Activated T-cell treated with anti-CD3 and anti-CD28 coated beads, Interleukin-2, amount 50 U/mL, for 48 hours (primary cell): ENCODE measurements at places on chromosomes 3 and 15.

DNA sequence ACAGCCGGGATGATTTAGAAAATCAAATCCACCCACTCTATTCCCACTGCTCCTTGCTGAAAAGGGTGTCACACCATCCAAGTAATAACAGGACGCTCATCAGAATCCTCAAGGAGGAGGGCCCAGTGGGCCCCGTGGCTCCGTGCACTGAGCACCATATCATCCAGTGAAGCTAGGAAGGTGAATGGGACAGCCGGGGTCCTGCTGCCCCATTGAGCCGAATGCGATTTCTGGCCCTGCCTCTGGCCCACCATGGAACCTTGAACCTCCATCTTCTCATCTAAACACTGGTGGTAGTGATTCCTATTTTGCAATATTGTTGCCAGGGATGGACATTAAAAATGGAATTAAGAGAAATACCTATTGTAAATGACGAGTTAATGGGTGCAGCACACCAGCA lies 99.1 kb upstream of the SLC6A11 start:
- no peak for DNase-seq

DNA sequence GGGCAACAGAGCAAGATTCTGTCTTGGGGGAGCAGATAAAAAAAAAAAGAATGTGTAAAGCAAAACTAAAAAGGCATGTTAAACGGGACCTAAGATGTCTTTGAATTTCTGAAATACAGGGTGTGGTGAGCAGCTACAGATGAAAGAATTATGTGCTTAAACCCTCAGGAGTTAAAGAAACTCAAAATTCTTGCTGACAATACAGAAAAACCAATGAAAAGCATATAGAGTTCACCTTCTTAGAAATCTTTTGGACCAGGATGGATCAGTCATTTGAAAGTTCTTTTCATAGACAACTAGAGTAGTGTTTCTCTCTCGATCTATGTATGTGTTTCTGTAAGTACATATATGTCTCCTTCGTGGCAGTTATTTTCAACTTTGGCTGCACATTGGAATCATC lies 31.4 kb downstream of the TUBGCP4 start:
- DNase-seq, result no peak

GRCh38 chr3:140917772-140918171 lies 23.9 kb upstream of the SLC25A36 start:
- DNase-seq, result no peak

GRCh38 chr3:45968706-45969105 lies 25.4 kb downstream of the CXCR6 start:
- DNase-seq, result no peak

GRCh38 chr3:109265295-109265694 lies 51.0 kb downstream of the DPPA2 start:
- no peak for DNase-seq

- no peak for DNase-seq
Measured at GRCh38 chr3:195009616-195010015, 261.3 kb downstream of the XXYLT1 start.

GRCh38 chr3:4409415-4409814 lies 57.7 kb downstream of the SUMF1 start:
- peak; percentile 46 for DNase-seq

GRCh38 chr15:92614791-92615785 lies 40.5 kb downstream of the FAM174B start:
- no peak for DNase-seq

DNA sequence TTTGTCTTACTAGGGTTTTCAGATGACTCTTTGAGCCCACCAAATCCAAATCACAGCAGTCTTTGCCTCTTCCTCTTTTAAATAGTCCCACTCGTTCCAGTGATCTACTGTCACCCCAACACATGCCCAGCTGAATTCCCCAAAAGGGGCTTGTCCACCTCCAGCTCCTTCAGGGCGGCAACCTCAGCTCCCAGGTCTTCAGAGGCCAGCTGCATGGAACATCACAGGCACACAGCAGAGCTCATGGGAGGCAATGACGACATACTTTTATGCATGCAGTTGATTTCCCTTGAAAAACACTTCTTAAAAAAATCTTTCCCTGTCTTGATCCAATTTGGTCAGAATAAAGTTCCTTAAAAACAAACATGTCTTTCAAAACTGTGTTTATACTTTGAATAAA lies 244.3 kb upstream of the NR2F2 start:
- DNase-seq, result no peak

GRCh38 chr3:22089284-22089683 lies 338.3 kb upstream of the ZNF385D start:
- DNase-seq, result peak; percentile 13

- no peak for DNase-seq
Measured at GRCh38 chr15:35320911-35321310, 225.1 kb downstream of the DPH6 start.

GRCh38 chr3:123757281-123757940 lies 126.7 kb downstream of the MYLK start:
- no peak for DNase-seq

DNA sequence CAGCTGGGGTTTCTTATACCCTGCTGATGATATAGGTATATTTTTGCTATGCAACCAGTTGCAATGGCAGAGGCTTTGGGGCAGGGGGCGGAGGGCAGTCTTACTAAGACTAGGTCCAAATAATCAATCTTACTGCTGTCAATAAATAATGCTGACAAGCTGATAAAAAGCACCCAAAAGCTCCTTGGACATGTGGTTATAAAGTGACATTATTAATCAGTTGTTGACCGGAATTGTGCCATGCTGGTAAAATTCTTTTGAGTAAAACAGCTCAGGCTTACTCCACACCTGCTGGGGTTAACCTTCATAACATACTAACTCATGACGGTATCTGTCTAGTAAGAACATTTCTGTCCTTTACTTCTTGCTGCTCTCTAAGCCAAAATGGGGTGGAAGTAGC lies 101.9 kb downstream of the CHST2 start:
- DNase-seq, result no peak

GRCh38 chr3:100437721-100438622 lies 36.6 kb downstream of the LNP1 start:
- DNase-seq, result no peak

DNA sequence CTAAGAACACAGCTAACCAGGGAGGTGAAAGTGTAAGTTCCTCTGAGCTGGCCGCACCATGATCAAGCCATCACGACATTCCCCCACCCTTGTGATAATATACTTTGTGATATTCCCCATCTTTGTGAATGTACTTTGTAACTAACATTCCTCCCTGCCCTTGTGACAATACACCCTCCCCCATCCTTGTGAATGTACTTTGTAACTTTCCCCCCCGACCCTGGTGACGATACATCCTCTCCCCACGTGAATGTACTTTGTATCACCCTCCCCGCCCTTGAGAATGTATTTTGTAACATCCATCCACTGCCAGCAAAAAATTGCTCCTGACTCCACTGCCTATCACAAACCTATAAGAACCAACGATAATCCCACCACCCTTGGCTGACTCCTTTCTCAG lies 20.2 kb upstream of the OR5H6 start:
- no peak for DNase-seq

DNA sequence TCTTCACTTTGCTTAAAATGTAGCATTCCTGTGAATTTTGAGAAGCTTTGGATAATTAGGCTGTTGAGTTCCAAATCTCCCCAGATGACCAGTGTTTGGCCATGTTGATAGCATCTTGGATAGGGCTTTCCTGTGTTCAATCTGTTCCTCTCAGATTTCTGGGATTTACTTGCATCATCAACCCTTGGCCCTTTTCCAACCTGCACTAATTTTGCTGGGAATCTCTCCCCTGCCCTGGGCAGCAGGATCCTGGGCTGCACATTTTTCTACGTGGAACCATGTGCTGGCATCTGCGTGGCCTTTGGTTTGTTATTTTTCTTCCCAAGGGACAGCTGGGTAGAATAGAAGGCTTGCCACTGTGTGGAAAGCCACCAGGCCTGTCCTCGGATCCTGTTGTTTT lies 75.4 kb upstream of the PLXNA1 start:
- no peak for DNase-seq

DNA sequence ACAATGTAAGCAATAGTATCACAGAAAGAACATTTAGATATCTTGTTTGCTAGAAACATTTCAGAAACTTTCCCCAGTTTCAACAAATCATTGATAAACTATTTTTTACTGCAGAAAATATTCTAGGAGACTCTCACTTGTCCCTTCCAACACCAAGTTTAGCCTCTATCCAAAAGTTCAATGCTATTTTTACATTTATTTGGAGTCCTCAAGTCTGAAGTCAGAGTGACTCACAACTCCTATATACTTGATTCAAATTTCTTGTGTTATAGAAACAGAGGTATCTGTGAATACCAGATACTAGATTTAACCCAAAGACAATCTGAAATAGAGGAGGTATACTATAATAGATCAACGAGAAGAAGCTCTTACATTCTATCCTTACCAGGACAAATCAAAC lies 49.6 kb downstream of the RFX7 start:
- no peak for DNase-seq

GRCh38 chr3:195154793-195155535 lies 116.0 kb downstream of the XXYLT1 start:
- no peak for DNase-seq

GRCh38 chr3:54345847-54346375 lies 223.6 kb downstream of the CACNA2D3 start:
- DNase-seq, result no peak

DNA sequence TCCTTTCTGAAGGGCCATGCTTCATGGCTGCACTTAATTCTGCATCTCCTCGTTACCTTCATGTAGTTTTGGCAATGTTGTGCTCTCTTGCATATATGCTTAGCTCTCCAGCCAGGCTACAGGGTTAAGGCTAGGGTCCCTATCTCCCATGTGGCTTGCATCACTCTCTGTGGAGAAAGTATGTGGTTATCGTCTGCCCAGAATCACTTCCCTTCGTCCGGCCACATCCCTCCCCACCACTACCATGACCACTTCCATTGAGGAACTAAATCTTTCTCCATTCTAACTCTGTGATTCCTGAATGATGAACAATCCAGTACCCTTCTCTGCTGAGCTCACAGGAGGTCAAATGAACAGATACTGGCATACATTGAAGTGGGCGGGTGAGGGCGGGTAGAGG lies 34.0 kb downstream of the WWTR1 start:
- no peak for DNase-seq

DNA sequence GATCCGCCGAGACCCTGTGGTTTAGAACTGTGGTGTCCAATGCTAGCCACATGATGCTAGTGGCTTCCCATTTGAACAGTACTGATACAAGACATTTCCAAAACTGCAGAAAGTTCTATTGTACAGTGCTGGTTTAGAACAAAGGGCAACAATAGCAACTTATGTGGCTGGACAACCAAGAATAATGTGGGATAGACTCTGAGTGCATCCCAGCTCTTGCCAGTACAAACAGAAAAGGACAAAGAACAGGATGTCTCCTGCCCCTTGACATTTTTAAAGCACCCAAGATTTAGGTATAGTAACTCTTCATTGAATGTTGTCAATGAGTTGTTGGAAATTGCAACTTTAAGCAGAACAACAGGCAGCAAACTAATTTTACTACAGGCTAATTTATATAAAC lies 107.3 kb downstream of the ZNF385D start:
- DNase-seq, result no peak

- DNase-seq, result no peak
Measured at GRCh38 chr3:138625707-138626365, 17.3 kb downstream of the FAIM start.

DNA sequence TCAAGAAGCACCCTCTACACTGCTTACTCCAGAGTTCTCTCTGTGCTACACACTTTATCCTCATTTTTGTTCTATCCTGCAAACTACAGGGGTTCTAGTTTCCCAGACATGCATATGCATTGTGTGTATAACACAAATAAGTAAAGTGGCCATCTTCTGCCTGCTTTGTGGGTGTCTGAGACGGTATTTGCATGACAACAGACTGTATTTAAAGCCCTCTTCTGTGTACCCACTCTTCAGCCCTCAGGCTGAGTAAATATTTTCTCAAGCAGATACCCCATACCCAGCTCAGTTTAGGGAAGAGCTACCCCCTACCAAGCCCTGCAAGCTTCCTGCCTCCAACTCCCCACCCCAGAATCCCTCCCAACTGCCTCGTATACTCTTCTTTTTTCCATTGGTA lies 31.7 kb downstream of the SYNPR start:
- DNase-seq, result no peak

- DNase-seq, result peak; percentile 11
Measured at GRCh38 chr15:70437882-70438451, 325.4 kb downstream of the UACA start.

GRCh38 chr3:166902374-166902773 lies 477.7 kb downstream of the ZBBX start:
- no peak for DNase-seq

DNA sequence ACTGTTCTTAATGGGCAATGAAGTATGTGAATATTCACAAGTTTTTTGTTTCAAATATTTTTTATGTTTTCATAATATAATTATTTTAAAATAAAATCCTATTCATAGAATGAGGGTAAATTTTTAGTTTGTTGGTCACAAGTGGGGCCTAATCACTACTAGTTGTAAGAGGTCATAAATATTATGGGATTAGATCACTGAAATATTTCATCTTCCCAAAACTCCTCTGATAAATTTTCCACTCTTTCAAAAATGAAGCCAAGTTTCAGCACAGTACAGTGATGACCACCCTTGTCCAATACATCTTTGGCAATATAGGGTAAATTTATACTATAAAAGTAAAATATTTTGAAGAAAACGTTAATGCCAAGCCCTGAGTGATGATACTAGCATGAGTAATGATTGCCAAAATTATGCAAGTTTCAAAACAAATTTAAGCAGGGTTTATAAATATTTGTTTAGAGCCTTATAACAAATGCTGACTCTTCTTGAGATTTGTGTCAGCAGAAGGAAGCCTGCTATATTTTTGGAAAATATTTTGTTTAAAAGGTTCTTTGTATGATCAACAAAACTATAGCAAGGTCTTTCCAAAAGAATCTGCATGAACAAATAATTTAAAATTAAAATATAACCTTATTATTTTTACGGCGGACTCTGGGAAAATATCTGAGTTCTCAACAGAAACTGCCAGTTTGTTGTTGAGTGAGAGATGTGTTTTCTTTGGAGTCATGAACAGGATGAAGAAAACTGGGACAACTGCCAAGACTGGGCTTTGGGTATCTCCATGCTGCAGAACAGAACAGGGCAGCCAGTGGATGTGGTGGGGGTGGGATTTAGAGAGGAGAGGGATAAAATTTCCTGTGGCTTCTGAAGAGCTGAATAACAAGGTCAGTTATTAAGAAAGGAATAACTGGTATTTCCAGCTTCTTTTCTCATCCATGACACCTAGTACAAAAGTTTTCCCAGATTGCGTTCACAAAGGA lies 17.9 kb upstream of the TM4SF1 start:
- no peak for DNase-seq

DNA sequence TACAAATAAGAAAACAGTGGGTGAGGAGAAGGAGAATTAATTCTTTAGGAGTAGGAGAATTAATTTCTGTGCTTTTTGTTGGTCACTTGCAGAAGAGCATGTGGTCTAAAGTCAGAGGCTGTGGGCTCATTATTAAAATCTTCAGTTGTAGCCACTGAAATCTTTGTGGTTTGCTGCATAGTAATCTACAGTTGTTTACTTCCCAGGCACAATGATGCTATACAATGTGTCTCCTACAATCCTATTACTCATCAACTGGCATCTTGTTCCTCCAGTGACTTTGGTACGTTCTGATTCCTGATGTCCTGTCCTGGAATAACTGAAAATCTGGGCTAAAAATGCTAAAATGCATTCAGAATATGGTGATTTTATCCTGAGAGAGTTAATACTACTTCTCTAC lies 21.0 kb downstream of the IFT122 start:
- no peak for DNase-seq

GRCh38 chr3:184218814-184219213 lies 10.6 kb upstream of the VWA5B2 start:
- no peak for DNase-seq

GRCh38 chr3:122416966-122417365 lies 1.1 kb upstream of the WDR5B start:
- no peak for DNase-seq

GRCh38 chr15:81146466-81146865 lies 12.4 kb downstream of the CFAP161 start:
- no peak for DNase-seq
